ENCODE measurements at places on chromosomes 1 and 21.
A peak's percentile ranks its signal among the peaks of the same experiment; 100 is the strongest.

DNA sequence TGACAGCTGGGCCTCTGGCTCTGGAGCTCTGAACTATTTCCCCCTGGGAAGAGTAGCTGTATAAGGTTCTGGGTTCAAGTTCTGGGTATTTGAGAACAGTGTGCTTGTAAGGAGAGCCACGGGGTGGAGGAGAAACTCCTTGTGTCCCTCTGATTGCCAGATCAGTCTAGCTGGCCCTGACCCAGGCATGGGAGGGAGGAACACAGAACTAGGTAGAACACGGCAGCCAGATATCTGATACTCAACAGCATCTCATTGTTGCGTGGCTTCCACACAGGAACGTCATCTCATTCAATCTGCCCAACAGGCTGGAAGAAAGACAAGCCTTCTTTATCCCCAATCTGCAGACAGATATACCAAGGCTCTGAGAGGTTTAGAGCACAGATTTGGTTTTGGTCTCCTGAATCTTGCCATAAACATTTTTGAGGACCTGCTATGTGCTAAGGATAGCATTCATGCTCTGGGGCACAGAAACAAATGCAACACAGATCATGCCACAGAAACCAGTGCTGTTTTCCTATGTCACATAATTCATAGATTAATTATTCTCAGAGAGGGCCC is 83.8 kb downstream of the PLXNA2 start:
- DNase-seq: no peak

DNA sequence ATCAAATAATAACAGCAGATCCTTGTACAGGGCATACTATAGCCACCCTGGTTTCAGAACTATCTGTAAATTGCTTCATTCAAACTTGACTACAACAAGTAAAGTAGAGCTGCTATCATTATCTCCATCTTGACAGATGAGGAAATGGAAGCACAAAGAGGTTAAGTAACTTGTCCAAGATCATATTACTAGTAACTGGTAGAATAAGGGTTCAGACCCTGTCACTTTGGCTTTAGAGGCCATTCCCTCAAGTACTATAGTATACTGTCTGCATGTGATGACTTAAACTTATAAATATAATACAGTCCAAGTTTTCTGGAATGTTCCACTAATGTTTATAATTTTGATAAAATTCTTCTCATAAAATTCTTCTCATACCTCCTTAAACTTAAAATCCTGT is 24.8 kb downstream of the PGM1 start:
- no peak for DNase-seq

DNA sequence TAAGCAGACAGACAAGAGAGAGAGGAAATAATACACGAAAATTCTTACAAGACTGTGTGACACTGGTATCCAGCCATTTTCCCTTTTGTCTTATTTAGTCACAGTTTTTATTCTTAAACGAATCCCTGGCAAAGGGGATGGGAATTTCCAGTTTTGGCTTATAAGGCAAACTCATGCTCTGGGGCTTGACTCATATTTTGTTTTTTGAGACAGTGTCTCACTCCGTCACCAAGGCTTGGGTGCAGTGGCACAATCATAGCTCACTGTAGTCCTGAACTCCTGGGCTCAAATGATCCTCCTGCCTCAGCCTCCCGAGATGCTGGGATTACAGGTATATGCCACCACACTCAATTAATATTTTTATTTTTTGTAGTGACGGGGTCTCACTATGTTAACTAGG is 31.9 kb downstream of the PTGER3 start:
- no peak for DNase-seq

- peak; percentile 94 for DNase-seq
Measured at GRCh38 chr1:170145770-170146676, at the start of gene NTMT2. NTMT2 (plus strand) TSS chr1:170145959; CDS start chr1:170146108, 149 bp downstream.

- no peak for DNase-seq
Measured at GRCh38 chr1:42152907-42153600, at the start of gene GUCA2B. GUCA2B (plus strand) TSS chr1:42153410; CDS start chr1:42153451, 41 bp downstream.

DNA sequence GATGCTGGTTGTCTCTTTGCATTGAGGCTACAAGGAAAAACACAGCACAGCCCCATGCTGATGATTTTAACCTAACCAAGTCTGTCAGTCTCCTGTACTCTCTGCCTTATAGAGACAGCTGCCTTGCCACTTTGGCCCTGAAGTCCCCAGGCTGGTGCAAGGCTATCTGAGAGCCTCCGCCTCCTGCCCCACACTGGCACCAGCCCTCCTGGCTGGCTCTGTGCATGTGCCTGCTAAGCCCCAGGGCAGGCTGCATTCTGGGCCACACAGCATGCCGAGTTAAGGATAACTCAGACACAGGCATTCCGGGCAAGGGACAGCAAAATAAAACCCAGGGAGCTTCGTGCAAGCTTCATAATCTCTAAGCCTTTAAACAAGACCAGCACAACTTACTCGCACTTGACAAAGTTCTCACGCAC is 910 bp downstream of the RUNX1 start:
- DNase-seq: no peak

DNA sequence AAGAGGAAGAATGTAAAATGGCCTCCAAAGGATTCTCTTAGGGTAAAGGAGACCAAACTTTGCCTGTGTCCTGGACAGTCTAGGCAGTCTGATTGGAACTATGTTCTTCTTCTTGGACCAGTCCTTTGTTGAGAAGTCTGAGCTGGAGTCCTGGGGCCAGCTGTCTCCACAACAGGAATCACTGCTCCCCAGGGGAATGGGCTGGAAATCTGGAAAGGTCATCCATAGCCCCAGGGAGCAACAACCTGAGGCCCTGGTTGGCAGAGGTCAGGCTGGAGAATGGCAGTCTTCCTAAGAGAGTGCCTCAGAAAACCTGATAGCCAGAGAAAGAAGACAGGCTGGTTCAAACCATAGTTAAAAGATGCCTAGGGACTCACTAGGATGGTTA is 68.7 kb downstream of the PLXNA2 start:
- DNase-seq: no peak

GRCh38 chr1:162549001-162549400 is 12.5 kb upstream of the UAP1 start:
- DNase-seq: no peak

DNA sequence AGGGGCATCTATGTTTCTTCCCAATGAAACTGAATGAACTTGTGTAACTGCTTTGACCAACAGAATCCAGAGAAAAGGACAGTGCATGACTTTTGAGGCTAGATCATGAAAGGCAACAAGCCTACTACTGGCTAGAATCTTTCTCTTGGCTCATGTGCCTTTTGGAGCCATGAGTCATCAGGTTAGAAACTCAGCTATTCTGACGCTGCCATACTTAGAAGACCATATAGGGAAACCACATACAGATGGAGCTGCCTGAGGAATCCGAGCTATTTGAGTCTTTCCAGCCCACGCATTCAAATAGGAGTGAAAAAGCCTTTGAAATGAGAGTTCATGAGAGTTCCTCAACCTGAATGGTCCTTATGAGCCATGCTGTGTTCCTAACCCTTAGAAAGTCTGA is 738.5 kb upstream of the CHRM3 start:
- peak; percentile 93 for DNase-seq

DNA sequence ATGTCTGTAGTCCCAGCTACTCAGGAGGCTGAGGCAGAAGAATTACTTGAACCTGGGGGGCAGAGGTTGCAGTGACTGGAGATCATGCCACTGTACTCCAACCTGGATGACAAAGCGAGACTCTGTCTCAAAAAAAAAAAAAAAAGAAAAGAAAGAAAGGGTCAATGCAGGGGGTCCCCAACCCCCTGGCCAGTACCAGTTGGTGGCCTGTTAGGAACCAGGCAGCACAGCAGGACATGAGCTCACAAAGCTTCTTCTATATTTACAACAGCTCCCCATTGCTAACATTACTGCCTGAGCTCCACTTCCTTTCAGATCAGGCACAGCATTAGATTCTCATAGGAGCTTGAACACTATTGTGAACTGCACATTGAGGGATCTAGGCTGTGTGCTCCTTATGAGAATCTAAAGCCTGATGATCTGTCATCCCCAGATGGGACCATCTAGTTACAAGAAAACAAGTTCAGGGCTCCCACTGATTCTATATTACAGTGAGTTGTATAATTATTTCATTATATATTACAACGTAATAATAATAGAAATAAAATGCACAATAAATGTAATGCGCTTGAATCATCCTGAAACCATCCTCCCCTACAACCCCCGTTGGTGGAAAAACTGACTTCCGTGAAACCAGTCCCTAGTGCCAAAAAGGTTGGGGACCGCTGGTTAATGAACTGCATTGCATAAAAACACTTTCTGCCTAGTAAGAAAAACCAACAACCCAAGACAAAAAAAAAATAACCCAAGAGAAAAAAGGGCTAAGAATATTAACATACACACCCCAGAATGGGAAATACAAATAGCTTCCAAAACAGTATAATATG is 2.8 kb downstream of the ZBTB8OS start:
- no peak for DNase-seq

- DNase-seq: no peak
Measured at GRCh38 chr1:79090985-79091384, 84.5 kb upstream of the ADGRL4 start.

- DNase-seq: no peak
Measured at GRCh38 chr1:96515925-96516324, 205.7 kb upstream of the PTBP2 start.

DNA sequence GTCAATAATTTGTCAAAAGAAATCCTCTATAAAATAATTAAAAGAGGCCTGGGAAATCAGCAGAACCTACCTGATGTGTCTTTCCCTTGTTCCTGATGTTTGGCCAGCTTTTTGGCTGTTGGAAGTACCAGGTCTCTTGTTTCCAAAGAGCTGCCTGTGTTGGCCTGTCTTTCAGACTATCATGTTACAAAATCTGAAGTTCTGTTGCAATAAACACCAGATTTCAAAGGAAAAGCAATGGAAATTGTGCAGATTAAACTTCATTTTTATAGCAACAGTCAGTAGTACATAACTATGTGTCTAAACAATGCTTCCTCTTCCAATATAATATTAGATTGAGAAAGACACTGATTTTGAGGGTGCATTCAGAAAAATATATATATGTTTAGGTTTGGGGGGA is 647.2 kb upstream of the CXADR start:
- no peak for DNase-seq

DNA sequence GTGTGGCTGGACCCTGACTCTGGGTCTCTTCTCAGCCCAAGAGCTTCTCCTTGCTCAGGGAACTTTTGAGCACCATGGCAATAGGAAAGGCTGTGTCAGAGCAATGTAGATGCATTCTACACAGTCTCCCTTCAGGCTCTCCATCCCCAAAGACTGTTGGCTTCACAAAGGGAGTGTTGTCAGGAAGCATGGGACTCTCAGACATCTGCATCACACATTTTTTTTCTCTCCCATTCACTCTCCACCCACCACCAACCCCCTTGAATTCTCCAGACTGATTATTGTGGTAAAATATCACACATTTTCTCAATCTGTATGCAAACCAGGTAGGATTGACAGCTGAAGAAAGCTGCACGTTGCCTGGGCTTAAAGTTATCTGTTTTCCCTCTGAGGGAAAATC is 105.4 kb upstream of the WARS2 start:
- DNase-seq: no peak

- DNase-seq: no peak
Measured at GRCh38 chr21:30348506-30348905, at the start of gene KRTAP23-1. KRTAP23-1 (minus strand) TSS chr21:30348606; CDS start chr21:30348606, 0 bp downstream.

- no peak for DNase-seq
Measured at GRCh38 chr1:15296585-15297321, 49.7 kb downstream of the FHAD1 start.

- DNase-seq: no peak
Measured at GRCh38 chr1:65243491-65243890, 65.9 kb upstream of the DNAJC6 start.

- DNase-seq: no peak
Measured at GRCh38 chr1:202811296-202812175, 782 bp downstream of the PCAT6 start.

- peak; percentile 70 for DNase-seq
Measured at GRCh38 chr1:8155528-8156186, 129.5 kb upstream of the ERRFI1 start.

DNA sequence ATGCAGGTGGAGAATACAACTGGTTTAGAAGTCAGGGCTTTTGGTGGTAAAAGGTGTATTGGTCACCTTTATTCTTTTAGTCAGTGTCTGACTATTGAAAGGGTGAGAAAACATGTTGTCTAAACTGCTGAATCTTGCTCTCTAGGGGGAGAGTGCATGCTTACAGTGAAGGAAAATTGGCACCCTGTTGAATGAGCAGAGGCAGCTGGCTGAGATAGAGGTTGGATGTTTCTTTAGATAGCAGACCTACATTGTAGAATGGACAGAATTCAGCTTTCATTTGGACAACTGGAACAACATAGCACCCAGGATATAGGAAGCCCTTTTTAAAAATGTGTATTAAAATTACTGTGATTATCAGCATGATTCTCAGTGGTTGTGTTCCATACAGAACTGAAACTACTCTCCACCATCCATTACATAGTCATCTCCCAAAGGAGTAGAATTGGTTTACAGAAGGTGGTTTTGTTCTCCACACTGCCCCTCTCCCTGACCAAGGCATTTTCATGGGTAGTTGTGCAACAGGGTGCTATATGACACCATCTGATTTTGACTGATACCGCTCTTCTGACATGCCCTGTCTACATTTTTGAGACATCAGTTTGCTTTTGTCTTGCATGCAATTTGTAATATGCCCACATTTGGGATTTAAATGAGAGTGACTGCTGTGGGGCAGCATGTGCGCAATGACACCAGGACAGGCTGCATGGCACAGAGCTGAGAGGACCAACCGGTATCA is 16.2 kb downstream of the RHOU start:
- DNase-seq: no peak
